ENCODE measurements at places on chromosomes 5 and 9.
A peak's percentile ranks its signal among the peaks of the same experiment; 100 is the strongest.

- DNase-seq, result peak; percentile 9
These were observed 30.3 kb downstream of the CAST start for GRCh38 chr5:96692441-96692840.

DNA sequence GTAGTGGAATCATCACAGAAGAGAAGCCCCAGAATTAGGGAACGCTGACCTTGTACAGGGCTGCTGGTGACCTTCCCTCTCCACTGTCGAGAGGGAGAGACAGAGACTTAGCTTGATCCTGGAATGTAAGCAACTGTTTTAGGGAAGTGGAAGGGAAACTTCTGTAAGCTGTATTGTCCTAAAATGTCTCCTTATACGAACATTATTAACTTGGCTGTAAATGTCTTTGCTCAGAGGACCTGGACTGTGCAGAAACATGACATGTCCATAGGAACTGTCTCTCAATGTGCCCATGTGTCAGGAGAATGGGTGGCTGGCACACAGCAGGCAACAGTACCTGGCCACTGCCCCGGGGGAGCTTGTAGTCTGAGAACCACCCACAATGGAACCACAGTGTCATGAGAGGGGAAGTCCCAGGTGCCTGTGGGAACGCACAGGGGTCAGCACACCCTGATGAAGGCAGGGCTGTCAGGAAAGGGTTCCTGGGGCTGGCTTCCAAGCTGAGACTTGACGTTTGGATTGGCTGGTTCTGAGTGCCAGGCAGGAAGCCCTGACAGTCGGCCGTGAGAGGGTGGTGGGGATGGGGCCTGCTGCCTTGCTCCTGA lies 34.0 kb downstream of the DAP start:
- no peak for DNase-seq

GRCh38 chr5:173884402-173885053 lies 3.6 kb upstream of the CPEB4 start:
- DNase-seq, result no peak

DNA sequence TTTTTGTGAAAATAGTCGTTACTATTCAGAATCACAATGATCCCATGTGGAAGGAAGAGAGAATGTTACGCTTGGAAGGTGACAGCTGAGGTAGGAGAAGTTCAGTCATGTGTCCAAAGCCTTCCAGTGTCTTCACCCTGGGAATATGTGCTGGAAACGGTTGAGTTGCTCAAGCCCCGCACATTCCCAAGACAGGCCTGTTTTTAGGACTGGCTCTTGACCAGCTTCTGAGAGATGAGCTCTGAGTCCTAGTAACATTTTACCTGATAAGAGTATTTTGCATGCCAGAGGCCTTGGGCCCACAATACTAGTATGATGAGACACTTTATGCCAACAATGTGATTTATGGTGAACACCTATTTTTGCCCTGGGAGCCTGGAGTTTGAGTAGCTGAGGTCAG lies 101.7 kb downstream of the LMNB1 start:
- DNase-seq, result peak; percentile 34

DNA sequence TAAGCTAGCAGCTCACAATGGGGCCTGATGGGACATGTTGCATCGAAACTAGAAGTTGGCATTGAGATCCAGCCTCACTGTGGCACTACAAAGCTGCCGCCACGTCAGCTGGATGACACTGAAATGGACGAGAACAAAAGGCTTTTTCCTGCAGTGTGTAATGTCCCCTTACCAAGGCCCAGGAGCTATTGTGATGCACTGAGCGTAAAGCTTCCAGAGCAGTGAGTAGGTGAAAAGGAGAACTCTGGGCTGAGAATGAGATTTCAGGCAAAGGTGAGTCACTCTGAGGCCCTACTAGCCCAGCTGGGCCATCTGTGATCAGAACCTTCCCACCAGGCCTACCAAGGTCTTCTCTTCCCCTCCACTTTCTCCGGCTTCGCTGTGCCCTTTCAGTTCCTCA lies 528.1 kb upstream of the KLF4 start:
- no peak for DNase-seq

DNA sequence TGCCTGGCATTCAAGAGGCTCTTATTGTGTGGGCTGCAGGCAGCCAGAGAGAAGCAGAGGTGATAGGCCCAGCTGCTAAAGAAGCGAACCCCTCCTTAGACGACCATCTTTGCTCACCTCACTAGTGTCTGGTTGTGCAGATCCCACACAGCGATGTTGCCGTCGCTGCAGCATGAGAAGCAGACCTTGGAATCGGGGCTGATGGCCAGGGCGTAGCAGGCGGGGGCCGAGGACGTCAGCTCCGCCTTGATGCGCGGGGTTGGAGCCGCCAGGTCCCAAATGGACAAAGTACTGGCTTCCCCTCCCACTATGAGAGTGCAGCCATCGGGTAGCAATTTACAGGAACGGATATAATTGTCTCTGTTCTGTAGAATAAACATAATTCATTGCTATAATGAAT lies 98.7 kb downstream of the TLE1 start:
- DNase-seq, result no peak

DNA sequence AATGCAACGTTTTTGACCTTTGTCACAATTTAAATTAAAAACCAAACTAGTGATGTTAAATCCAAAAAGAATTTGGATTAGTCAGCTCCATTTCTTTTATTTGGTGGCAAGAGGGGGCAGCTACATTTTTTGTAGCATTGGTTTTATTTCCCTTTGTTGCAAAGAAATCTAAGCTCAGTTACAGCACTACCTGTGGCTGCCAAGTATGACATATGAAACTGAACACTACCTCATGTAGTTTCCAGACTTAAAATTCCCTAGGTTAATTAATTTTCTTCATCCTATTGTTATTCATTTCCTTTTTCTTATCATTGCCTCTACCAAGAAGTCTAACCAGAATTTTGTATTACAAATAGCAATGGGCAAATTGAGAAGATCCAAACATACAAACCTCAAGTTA lies 393.5 kb downstream of the BRINP1 start:
- DNase-seq, result no peak

GRCh38 chr5:143714629-143715028 lies 97.3 kb upstream of the HMHB1 start:
- no peak for DNase-seq

- peak; percentile 27 for DNase-seq
These were observed 36.4 kb upstream of the DAB2 start for GRCh38 chr5:39461007-39461682.

DNA sequence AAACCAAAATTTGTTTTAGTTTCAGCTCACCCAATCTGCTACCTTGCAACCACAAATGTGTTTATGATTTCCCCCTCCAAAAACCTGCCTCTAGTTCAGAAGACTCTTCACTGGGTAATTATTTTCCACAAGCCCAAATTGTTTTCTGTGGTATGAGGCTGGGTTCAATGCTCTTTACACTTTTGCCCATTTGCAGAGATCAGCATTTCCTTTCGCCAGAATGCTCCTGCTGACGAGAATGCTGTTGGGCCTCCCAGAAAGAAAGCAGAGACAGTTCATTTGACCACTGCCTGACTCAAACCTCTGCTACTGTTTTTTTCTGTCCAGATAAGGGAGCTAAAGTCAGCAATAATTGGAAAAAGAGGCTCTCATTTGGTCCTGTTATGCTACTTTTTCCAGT lies 427.3 kb downstream of the PDE4D start:
- DNase-seq, result no peak

DNA sequence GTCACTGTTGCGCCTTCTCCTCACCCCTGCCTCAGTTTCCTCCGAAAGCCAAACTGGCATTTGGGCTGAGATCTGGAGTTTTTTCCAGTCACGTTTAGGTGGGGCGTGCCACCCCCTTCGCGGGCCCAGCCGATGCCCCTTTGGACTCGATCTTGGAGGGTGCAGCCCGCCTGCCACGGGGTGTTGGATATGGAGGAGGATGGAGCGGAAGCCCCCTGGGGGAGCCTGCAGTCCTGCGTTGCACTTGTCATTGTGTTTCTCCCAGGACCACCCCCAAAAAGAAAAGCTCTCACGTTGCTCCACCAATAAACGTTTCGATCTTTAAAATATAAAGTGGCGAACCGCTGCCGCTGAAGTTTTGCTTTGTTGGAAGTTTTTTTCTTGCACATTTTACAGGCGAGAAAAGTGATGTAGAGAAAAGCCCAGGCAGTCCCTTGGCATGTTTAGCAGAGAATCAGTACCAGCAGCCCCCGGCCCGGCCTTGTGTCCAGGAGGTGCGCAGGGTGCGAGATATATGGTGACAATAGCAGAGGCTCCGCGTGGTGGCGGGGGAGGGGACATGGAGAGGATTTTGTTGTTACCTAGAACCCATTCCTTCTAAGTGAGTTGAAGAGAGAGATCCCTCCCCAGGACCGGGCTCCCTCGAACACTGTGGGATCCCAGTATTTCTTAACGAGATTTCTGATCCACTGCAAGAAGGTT lies 681 bp downstream of the F2R start:
- no peak for DNase-seq

DNA sequence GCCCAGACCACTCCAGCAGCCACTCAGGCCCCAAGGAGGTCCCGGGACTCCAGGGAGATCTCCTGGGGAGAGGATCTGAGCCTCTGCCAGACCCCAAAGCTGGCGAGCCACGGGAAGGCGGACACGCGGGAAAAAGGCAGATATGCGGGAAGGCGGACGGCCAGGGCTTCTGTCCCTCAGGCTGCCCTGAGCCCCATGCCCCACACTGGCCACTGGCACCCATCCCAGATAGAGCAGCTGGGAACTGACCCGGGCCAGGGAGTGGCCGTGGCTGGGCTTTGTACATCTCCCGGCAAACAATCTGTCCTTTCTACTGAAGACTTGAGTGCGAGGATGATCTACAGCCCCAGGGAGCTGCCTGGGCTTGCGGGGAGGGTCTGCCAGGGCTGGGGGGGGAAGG lies 21.1 kb upstream of the NOTCH1 start:
- no peak for DNase-seq

DNA sequence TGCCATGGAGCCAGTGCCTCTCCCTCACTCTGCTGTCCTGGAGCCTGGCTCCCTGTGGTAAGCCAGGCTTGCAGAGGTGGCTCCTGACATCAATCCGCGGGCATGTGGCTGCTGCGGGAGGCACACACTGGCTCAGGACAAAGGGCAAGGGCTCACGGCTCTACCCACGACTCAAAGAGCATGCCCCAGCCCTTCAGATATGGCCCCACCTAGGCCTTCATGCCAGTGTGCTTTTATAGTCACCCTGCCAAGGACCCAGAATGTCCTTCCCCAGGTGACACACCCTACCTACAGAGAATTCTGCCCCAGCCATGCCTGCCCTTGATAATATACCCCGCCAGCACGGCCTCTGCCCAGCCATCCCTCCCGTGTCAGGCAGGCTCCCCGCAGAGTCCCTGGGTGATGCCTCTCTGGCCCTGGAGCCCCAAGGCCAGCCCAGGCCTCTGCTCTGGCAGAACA lies 1.6 kb downstream of the MGAT4B start:
- DNase-seq, result no peak

GRCh38 chr9:128151309-128152132 lies 2.3 kb downstream of the LCN2 start:
- no peak for DNase-seq

DNA sequence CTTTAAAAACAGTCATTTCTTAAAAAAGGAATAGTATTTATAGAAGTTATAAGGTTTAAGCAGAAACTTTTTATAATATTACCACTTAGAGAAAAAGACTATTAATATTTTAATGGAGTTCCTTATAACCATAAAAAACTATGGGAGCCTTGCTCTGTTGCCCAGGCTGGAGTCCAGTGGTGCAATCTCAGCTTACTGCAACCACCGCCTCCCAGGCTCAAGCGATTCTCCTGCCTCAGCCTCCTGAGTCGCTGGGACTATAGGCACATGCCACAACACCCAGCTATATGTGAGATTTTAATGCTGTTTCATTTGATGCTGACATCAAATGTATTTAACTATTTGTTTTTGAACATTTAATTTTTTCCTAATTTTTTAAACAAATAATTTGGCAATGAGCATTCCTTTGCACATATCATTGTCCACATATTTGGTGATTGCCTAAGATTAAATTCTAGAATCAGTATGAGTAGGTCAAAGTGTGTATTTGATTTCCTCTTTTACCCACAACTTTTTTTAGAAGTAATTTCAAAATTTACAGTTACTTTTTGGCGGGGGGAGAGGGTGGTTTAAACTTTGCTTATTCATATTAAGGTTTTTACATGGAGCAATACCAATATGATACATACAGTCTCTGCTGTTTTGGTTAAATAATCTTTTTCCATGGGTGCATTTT lies 235.5 kb downstream of the ARHGEF28 start:
- DNase-seq, result no peak

- peak; percentile 51 for DNase-seq
These were observed 190.6 kb downstream of the MAT2B start for GRCh38 chr5:163695830-163696578.

DNA sequence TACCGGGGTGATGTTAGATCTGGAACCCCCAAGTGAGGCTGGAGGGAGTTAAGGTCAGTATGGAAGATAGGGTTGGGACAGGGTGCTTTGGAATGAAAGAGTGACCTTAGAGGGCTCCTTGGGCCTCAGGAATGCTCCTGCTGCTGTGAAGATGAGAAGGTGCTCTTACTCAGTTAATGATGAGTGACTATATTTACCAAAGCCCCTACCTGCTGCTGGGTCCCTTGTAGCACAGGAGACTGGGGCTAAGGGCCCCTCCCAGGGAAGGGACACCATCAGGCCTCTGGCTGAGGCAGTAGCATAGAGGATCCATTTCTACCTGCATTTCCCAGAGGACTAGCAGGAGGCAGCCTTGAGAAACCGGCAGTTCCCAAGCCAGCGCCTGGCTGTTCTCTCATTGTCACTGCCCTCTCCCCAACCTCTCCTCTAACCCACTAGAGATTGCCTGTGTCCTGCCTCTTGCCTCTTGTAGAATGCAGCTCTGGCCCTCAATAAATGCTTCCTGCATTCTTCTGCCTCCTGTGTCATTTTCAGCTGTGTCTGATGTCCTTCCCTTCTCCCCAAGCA lies 2.3 kb upstream of the MYOZ3 start:
- no peak for DNase-seq

DNA sequence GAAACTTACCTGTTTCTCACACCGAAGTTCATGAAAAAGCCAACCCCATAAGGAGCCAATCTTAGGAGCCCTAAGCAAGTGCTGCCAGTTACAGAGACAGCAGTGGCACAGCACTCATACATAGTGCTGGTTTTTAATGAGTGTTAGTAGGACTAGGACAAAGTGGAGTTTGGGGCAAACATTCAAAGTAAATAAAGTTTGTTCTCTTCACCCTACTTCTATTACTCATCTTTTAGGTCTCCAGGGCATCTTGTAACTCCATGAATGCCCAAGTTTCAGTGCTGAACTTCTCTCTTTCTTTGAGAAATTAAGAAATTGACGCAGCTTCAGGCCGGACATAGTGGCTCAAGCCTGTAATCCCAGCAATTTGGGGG lies 584.7 kb downstream of the EBF1 start:
- no peak for DNase-seq

- DNase-seq, result no peak
These were observed 18.6 kb downstream of the B4GALT1 start for GRCh38 chr9:33148367-33149014.

DNA sequence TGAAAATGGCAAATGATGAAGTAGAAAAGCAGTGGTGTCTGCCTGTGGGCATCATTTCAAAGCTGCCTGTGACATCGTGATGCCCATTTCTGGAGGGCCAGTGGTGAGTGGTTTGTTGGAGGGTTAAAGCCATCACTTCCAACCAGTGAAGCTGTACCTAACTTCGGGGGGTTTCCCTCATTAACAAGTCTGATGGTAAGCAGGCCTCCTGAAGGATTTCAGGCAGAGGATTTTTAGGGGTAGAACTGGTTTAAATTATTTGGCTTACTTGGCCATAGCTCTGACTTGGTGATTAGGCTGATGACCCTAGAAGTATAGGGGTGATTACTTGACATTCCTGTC lies 10.7 kb downstream of the TNFAIP8 start:
- DNase-seq, result no peak

Data from NCI-H226 (cell line).